ENCODE measurements at places on chromosomes 11 and 22.

DNA sequence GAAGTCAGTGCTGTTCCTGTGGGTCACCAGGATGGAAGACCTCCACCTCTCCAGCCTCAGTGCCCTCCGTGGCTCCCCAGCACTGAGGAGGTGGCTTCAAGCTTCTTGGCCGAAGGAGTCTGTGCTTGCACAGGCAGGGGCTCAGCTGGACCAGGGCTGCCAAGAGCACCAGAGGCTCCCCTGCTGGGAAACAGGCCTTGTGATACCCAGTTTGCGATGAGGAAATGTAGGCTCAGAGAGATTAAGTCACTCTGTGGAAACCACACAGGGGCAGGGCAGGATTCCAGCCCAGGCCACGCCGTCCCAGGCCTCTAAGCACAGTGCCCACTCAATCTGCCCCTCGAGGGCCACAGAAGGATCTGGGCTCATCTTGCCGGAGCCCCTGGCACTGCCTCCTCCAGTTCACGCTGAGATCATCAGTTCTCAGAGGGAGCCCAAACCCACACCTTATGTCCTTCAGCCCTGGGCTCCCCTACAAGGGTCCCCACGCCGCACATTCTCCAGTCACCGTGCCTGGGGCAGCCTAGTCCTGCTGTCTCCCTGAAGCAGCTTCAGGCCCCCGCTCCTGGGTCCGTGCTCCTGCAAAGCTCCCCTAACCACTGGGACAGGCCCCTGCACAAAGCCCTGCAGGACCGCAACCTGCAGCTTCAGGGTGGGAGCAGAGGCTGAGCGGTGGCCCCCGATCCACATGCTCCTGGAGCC is 21.6 kb downstream of the ANO1 start:
- no peak for DNase-seq

- DNase-seq = no peak
Measured at GRCh38 chr11:114182471-114183043, 113.6 kb upstream of the NNMT start.

DNA sequence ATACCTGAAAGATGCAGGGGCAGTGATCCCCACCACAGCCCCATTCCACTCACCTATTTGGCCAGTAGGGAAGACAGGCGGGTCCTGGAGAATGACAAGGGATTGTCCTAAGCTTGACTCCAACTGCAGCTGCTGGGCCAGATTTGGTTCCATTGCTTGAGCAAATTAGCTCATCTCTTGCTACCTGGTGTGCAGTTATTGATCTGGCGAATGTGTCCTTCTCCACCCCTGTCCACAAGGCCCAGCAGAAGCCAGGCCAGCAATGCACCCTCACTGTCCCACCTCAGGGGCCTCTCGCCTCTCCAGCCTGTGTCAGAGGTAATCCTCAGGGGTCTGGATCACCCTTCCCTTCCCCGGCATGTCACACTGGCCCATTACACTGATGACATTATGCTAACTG is 23.3 kb downstream of the TSPAN32 start:
- no peak for DNase-seq

DNA sequence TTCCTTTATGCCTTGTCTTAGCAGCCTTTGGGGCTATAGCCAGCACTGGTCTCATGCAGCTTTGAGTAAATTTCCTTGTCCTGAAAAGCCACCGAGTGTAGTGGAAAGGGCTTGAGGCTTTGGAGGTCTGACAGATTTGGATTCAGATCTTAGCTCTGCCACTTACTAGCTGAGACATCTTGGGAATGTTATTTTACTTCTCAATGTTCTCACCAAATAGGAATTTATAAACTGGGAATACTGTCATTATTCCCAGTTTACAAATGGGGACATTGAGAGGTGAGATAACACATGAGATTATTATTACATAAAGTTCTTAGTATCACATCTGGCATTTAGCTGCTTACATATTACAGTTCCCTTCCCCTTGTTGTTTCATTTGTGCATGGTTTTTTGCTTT is 95.5 kb downstream of the COMMD9 start:
- no peak for DNase-seq

DNA sequence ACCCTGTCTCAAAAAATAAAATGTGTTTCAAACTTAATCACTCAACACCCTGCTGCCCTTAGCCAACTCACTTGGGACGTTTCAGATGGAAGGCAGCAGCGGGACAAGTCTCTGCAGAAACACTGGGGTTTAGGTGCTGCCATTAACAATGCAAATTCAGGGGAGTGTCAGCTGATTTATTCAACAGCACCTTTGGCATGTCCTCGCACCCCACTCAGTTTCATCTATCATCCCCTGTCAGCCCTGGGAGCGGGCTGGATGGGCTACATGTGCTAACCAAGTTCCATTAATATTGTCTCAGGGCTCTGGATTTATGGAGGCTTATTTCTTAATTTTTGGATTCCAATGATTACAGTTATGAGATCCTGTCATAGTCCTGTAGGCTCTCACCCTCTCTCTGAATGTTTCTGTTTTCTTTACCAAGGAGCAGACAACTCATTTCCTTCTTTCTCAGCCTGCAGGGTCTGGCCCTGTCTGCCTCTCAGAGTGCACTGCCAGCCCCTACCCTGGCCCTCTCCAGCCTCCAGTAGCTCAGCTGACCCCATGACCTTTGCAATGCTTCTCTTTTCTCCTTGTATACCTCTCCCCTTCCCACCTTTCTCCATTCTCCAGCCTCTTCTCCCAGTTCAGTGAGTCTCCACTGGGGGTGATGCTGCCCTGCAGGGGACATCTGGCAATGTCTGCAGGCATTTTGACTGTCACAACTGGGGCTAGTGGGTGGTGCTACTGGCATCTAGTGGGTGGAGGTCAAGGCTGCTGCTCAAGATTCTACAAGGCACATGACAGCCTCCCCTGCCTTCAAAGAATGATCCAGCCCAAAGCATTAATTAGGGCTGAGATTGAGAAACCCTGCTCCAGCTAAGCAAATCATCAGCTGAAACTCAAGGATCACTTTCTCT is 79.0 kb downstream of the APIP start:
- no peak for DNase-seq

DNA sequence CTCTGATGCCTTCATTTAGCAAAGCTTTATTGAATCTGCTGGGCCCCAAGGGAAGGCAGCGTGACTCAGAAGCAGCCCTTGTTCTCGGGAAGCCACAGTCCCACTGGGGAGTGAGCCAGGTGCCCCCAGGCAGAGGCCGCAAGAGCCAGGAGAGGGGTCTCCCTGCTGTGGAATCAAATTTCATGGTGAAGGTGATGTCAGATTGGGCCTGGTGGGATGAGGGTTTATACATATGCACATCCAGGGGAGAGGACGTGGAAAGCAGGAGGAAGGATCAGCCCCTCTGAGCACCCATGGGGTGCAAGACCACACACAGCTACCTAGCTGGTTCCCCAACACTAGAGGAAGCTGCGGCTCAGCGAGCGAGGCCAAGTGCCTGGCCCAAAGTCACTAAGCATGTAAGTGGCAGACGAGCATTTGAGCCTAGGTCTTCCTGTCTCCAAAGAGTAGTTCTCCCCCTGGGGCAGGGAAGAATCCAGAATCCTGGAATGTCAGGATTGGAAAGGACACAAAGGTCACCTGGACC is 2.0 kb downstream of the SYNGR1 start:
- DNase-seq = peak; percentile 52

DNA sequence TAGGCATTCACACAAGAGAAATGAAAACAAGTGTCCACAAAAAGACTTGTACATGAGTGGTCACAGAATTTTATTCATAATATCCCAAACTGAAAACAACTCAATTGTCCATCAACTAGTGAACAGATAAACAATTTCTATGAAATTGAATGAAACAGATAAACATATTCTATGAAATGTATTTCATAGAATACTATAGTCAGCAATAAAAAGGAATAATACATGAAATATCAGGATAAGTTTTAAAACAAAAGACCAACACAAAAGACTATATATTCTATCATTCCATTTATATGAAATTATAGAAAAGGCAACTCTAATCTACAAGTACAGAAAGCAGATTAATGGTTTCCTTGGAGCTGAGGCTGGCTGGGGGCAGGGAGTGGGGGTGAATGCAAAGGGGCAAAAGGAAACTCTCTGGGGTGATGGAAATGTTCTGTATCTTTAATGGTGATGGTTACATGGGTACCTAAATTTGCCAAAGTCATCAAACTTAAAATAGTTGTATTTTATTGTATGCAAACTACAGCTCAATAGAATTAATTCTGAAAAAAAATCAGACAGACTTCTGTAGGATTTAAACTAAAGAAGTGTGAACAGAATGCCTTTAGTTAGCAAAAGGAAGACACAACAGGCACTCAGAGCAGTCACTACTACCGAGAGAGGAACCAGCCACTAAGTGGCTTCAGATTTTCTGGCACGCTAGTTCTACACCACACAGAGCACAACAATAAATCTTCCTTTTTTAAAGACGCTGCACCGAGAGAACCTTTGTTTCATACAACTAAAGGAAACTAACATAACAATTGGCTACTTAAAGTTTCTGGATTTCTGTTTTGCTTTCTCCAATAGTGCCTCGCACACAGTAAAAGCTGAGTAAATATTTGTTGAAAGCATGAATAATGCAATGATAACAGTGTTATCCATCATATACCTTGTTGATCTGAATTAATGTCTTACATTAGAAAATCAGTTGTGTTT is 15.4 kb downstream of the CCDC34 start:
- peak; percentile 72 for DNase-seq

- DNase-seq = no peak
Measured at GRCh38 chr11:119446434-119446833, 23.5 kb upstream of the THY1 start.

DNA sequence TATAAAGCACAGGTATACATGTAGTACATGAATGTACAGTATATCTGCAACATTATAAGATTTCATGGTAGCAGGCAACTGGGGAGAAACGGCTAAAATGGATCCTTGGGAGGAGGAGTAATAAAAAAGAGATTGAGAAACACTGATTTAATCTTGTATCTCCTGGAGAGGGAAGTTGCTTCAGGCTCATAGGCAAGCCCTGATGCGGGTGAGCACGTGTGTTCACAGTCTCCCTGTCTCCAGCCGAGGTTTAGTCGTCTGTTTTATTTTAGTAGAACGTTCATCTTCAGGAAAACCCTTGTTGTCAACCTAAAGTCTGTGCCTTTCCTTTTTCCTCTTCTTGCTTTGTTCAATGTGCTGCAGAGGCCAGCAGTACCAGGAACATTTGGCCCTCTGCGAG is 21.8 kb upstream of the SLC25A18 start:
- no peak for DNase-seq

DNA sequence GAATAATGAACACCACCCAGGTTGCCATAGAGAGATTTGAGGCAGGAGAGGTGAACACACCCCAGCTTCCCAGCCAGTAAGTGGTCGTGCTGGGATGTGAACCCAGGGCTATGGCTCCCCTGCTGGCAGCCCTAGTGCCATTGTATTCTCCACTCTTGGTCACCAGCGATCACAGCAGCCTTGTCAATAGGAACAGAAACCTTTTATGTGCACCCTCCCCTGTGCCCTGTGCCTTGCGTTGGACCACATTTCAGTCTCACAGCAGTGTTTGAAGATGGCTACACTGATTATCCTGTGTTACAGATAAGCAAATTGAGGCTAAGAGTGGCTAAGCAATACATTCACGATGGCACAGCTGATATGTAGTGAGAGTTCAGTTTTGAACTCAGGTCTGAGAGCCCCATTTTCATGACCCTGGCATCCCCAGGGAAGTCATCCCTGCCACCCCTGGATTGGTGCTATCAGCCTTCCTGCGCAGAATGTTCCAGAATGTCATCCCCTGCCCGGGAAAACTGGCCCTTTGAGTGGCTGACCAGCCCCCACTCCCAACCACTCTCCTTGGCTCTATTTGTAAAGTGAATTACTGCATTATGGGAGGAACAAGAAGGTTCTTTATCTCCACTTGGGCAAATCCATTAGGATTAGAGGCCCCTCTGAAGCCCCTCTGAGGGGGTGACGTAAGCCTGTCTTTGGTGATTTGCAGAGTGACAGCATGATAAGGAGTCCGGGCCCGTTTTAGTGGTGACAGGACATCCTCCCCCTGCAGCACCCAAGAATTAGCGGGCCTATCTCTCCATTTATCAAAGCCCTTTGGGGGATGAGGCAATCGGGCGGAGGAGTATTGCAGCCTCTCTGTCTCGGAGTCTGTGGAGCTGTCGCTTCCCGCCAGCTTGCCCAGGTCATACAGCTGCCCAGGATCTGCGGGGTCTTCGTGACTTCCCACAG is 30.9 kb downstream of the SMIM38 start:
- DNase-seq = no peak

GRCh38 chr11:67082071-67082791 is 25.6 kb downstream of the RHOD start:
- peak; percentile 55 for DNase-seq

DNA sequence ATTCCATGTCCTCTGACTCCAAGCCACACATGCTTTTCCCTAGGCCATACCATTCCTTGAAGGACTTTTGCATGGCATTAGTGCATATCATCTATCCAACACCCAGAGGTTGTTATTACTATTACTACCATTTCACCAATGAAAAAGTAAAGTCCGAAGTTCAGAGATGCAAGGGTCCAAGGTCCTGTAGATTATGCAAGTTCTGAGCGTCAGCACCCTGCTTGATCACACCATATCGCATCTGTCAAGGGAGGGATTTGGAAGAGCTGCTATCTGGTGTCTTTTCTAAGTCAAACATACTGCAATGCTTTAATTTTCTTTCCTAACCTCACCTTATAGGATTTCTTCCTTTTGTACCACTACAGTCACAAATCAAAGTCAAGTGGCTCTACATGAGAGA is 214.7 kb upstream of the CADM1 start:
- DNase-seq = no peak

DNA sequence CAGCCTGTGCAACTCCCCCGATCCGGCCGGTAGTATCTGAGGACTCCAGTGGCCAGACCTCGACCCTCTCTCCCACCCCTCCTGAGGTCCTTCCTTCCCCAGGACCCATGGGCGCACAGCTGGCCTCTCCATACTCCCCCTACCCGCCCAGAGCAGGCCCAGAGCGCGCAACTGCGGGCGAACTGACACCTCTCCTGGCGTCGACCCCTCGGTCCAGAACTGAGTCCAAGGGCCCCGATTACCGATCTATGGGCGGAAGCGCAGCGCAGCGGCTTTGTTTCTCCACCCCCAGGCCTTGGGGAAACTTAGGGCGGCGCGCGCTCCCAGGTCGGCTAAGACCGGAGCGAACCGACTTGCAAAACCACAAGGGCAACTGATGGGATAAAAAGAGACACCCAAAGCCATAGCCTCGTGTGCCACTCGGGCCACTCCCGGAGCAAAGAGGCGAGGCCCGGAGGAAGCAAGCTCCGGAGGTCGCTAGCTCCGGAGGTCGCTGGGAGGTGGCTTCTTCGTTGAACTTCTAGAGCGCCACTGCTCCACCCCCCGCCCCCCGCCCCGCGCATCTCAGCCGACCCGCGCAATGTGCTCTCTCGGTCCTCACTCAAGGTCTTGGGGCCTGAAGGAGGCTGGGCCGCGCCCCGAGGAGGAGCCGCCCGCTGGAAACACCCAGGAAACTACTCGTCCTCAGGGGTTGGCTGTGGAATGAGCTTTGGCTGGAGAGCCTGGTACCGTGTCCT is 9.8 kb upstream of the ALX4 start:
- DNase-seq = no peak
